Ovary (tissue), 10 donors: ENCODE measurements at places on chromosomes 4 and X. TPM values are rescaled to one million over a fixed set of nuclear protein-coding genes. Genes with fewer than 3 reads are reported as not detected.

DNA sequence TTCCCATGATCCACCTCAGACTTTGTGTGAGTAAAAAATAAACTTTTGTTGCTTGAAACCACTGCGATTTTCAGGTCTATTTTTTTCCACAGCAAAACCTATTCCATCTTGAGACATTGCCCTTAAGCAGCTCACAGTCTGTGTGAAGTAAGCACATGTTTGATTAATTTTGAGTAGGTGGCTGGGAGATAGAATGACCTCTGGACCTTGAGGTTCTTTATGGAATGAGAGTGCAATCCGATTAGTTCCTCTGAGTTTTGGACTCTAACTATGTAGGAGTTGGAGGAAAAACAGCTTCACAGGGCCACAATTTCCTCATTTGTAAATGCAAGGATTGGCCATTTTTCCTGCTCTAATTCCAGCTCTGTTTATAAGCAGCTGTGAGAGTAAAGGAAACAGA is 234.1 kb upstream of the IGFBP7 start:
- H3K27me3 ChIP-seq, result no peaks in the 10 kb centered on the region
- H3K36me3 ChIP-seq, result no peaks in the 10 kb centered on the region
- H3K4me1 ChIP-seq, result no peaks in the 10 kb centered on the region
- no peak overlapping the region for H3K27ac ChIP-seq
- no peak for DNase-seq
- no peak overlapping the region for H3K4me3 ChIP-seq

Gene CLIC2
- total RNA-seq, result 8.3 TPM

Gene CFAP47
- 0.42 TPM for total RNA-seq

Gene PALLD
- 122 TPM for total RNA-seq

DNA sequence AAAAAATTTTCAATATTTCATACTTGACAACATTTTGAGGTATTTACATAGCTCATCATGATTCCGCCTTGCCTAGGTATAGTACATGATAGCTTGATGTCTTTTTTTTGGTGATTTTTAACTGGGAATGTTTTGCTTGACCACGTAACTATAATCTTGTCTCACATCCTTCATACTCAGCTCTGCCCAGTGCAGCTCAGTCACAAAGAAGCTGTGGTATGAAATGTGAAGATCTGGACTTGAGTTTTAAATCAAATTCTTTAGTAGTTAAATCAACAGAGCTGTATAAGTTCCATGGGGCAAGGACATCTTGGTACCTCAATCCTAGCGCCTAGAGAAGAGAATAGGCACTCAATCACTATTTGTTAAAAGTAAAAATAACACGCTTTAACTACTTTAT is 276.3 kb upstream of the DKK2 start:
- H3K4me3 ChIP-seq, result no peak overlapping the region
- H3K27me3 ChIP-seq, result no peaks in the 10 kb centered on the region
- H3K36me3 ChIP-seq, result no peaks in the 10 kb centered on the region
- no peak for DNase-seq

DNA sequence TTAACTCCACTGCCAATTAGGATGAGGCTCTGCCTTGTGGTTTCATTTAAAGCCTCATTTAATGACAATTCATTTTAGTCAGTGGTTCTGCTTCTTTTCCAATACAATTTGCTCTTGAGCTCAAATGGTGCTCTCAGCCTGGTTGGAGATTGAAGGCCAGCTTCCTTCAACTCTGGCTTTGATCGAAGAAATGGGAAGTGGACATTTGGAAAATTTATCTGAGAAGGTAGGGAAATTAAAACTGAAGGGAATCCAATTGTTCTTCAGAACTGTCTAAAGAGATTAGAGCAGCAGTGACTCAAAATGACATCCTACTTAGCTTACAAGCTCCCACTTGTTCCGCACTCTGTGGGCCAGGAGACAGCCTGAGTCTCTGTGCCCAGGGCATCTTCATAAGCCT is 206.8 kb downstream of the SMARCA1 start:
- H3K4me1 ChIP-seq, result no peaks in the 10 kb centered on the region
- no peaks in the 10 kb centered on the region for H3K27me3 ChIP-seq
- H3K36me3 ChIP-seq, result no peaks in the 10 kb centered on the region
- DNase-seq, result no peak
- H3K4me3 ChIP-seq, result no peak overlapping the region

Gene VCX2
- total RNA-seq, result not detected

Gene HERC3
- total RNA-seq, result 24.2 TPM
